ENCODE measurements at places on chromosomes 5 and 9.

- no peak for DNase-seq
Measured at GRCh38 chr5:2459251-2459650, 292.2 kb downstream of the IRX2 start.

DNA sequence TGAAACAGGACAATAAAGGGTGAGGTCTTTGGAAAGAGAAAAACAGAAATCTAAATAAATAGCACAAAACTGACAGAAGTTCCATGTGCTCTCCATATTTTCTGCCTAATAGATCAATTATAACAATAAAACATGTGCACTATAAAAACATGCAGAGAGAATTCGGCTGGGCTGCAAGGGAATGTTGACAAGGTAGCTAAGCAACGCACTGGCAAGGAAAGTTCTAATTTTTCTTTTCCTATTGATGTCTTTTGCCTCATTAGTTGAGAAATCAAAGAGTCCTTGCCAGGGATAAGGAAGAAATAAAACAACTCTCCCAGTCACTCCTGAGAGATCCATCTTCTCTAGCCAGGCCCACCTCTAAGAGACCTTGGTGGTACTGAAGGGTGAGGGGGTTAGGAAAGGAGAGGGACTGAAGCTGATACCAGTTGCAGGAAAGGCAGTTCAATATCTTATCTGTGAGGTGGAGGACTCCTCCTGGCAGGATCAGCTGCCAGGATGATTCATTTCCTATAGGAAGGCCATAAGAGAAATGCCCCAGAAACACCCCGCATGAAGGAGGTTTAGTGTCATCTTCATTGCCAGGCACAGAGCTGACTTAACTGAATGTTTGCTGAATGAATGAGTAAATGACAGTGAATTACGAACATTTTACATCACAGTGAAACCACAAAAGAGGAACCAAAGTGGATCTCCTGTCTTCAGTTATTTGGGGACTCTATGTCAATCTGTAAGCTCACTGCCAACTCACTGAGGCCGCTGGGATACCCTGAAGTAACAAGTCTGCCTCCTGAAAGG lies 63.7 kb upstream of the IFNK start:
- DNase-seq: no peak

DNA sequence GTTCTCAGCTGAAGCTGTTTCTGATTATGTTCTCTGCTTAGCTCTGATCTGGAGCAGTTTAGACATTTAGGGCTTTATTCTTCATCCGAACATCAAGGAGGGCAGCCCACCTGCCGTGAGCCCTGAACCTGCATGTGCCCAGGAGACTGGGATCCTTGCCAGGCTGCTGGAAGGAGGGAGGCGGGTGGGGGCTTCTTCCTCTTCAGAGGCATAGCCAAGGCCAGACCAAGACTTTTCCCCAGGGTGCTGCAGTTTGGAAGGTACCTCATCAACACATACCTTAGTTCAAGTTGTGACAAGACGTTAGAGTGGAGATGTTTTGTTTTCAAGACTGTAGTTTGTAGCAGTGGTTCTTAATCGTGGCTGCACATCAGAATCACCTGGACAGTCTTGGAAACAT lies 64.9 kb downstream of the RALGPS1 start:
- no peak for DNase-seq

- no peak for DNase-seq
Measured at GRCh38 chr9:90966480-90967144, 165.0 kb downstream of the SYK start.

DNA sequence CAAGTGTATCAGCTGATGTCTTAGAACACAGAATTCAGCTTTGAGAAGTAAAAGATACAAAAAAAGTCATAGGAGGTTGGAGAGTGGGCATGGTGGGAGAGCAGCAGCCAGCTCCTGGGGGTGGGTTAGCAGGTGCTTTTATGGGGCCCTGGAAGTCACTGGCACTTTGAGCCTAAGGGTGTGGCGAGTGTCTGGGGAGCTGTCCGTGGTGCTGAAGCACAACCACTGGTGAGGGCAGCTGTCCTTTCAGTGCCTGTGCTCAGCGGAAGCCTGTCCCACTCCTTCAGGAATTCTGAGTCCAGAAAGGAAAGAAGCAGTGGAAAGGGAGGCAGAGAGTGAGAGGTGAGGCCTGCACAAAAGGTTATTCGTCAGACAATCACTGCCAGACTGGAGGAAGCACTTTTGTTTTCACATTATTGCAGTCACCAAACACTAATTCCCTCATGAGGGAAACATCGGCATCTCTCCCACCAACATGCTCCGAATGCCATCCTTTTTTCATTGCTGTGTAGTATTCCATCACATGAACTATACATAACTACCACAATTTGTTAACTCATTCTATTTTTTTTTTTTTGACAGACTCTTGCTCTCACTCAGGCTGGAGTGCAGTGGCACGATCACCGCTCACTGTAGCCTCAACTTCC lies 59.4 kb upstream of the RAPGEF1 start:
- no peak for DNase-seq

DNA sequence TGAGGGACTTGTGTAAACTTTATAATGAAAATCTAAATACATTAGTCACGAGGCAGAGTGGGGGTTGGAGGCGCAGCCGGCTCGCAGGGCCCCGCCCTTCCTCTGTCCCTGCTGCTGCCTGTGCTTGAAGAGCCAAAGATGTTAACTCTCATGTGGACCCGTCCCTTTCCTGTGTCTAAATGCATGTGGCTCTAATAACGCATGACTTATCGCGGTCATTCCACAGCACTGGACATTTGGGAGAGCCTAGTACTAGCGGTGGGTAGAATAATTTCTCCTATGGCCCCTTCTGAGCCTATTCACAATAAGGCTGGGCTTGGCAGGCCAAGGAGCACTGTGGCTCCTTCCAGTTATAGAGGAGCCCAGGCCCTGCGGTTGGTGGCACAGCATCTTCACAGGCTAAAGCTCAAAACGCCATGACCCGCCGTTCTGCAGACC lies 82.3 kb upstream of the SIMC1 start:
- DNase-seq: no peak

DNA sequence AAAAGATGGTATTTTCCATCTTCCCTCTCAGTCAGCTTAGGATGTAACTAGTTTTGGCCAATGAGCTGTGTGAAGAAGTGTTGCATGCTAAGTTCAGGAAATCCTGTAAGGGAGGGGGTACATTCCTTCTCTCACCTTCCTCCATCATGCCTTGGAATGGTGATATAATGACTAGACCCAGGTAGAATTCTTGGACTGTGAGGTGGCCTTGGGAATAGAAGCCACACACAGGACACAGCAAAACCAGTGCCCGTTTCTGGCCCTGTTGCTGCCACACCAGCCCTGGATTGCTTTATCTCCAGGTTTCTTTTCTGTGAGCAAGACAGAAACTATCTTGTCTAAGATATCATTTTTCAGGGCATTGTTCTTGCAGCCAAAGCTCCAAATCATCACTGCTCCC lies 10.5 kb upstream of the ZNF354A start:
- no peak for DNase-seq

GRCh38 chr9:15421532-15421931 lies 1.1 kb upstream of the SNAPC3 start:
- no peak for DNase-seq

DNA sequence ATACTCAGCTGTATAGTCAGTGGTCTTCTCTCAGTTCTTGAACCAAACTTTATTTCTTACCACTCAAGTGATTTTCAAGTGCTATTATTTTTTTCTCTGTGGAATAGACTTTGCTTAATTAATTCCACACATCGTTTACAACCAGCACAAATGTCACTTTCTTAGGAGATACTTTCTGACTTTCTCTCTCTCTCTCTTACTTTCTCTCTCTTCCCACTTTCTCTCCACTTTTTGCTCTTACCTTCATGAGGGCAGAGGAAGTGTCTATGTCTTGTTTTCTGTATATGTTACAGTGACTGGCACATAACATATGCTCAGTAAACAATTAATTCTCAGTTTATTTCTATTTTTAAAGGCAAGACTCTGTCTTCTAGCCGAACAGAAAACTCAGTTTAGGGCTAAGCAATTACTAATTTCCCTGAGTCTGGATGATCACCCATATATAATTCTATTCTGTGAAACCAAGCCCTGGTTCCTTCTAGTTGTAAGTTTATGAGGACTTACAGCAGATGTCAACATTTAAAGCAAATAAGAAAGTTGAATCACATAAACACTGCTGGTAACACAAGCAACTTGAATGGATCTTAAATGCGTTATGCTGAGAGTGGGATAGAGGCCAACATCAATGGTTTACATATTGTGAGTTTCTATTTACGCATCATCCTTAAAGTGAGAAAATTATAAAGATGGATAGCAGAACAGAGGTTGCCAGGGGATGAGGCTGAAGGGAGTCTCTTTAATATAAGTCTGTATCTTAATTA lies 791.4 kb downstream of the MTRR start:
- DNase-seq: no peak

GRCh38 chr5:152259702-152260101 lies 145.4 kb downstream of the NMUR2 start:
- peak; percentile 4 for DNase-seq

GRCh38 chr5:39202597-39203274 lies 16.6 kb downstream of the FYB1 start:
- DNase-seq: no peak

DNA sequence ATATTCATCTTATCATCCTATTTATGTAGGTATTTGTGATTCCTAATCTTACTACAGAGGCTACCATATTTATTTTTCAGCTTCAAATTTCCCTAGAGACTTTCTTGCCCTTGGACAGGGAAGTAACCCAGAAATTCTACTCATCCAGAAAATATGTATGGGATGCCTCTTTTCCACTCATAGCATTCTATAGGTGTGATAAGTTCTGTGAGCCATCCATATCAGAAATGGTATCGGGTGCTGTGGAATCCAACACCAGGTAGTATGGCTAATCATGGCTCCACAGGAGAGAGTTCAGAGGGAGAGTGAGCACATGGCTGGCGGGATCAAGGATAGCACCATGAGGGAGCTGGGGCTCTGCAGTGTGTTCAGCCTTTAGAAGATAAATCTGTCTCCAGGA lies 349.3 kb upstream of the ACTBL2 start:
- no peak for DNase-seq

DNA sequence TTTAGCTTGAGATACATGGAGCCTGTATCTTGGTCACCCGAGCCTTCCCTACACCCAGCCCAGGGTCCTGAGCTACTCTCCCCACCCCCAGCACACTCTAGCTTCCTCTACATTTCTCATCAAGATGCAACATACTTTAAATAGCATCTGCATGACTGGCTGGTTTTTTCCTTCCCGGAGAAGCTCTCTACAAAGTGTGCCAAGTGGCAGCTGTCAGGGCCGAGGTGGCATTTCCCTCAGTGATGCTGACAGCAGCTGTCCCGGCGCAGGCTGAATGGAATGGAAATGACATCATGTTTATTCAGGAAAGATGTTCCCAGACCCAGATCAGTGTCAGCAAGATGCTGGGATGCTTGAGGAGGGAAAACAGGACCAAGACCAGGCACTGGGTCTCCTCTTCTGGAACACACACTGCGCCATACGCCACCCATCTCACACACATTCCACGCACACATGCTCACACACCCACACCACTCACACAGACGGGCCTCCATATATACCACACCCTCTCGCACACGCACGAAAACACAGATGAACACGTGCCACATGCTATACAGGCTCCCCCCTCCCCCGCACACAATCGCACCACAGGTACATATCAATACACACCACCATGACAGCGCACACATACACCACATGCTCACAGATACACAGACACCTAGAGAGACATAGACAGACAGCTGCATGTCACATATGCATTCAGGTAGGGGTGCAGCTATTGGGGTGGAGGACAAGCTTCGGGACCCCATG lies 67.8 kb downstream of the LHX2 start:
- no peak for DNase-seq

- DNase-seq: no peak
Measured at GRCh38 chr5:56549096-56549886, 266.1 kb upstream of the MAP3K1 start.

GRCh38 chr9:15461056-15461455 lies 38.4 kb downstream of the SNAPC3 start:
- DNase-seq: no peak

GRCh38 chr5:146745931-146746577 lies 132.5 kb downstream of the PPP2R2B start:
- no peak for DNase-seq

DNA sequence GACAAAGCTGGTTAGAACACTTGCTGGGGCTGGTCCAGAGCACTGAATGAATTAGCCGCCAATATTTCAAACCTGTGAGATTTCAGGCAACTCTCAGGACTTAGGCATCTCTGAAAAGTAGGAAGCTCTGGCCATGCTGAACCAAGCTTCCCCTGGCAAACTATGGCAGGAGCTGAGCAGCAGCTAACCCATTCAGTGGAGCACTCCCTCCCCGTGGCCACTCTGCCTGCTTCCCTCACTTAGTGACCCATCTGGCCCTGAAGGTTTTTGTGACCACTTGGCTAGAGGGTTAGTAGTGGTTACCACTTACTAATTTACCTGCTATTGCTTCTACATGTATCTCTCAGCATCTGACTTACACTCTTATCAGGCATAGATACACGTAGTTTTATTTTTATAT lies 25.5 kb downstream of the FOXI1 start:
- no peak for DNase-seq

- DNase-seq: no peak
Measured at GRCh38 chr9:128274245-128274644, 1.6 kb downstream of the GOLGA2 start.

GRCh38 chr9:69546265-69546664 lies 125.9 kb downstream of the APBA1 start:
- DNase-seq: no peak

- no peak for DNase-seq
Measured at GRCh38 chr5:74426506-74426905, 214.0 kb downstream of the ENC1 start.

DNA sequence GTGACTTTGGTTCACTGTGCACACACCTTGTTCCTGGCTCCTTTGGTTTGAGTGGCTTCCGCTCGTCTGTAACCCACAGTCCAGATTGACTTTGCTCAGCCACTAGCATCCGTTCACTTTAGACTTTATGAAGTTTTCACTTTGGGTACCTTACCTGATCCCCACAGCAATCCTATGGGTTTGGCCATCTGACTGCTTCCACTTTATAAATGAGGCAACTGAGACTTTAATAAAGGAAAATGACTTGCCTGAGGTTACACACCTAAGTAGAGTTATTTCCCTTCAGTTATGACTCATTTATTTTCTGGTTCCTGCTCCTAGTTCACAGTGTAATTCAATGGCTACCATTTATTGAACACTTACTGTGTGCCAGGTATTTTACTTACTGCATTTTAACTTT lies 94.2 kb upstream of the SAP30L start:
- no peak for DNase-seq

DNA sequence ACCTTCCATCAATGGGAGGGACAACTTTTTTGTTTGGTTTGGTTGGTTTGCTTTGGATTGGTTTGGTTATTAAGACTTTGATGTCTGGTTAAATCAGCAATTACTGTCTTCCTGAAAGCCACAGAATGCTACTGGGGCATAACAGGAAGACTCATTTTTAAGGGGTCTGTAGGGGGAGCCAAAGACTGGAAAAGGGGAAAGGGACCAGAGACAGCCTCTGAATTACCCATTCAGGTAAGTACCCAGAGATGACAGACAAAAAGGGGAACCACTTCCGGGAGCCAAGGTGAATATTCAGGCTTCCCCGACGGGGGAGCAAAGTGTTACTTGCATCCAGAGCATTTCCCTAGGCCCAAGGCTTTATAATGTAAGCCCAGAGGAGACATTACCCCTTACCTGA lies 4.6 kb upstream of the FEM1C start:
- no peak for DNase-seq

GRCh38 chr9:34590381-34591247 lies 1.1 kb upstream of the CNTFR start:
- no peak for DNase-seq

Data from thoracic aorta (tissue), 2 donors.